ENCODE measurements at places on chromosomes 13 and 19.

- DNase-seq, result no peak
These were observed 4.3 kb upstream of the LRRC8E start for GRCh38 chr19:7883796-7884570.

DNA sequence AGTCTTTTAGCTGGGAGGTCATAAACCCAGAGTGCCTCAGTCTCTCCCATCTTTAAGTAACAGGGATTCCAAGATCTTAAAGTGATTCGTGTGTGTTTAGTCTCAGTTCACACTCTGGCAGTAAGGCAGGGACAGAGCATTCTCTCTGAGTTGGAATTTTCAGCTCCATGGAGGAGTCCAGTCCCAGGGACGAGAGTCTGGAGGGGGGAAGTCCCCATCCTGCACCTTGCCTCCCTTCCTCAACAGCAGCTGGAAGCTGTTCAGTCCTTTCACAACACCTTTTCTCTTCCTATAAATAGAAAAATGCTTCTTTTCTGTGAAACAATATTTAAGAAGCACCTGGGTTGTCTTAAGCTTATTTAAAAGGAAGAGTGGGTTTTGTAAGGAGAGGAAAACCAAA lies 82.0 kb downstream of the KLF5 start:
- no peak for DNase-seq

GRCh38 chr13:61756031-61756430 lies 340.4 kb upstream of the PCDH20 start:
- no peak for DNase-seq

DNA sequence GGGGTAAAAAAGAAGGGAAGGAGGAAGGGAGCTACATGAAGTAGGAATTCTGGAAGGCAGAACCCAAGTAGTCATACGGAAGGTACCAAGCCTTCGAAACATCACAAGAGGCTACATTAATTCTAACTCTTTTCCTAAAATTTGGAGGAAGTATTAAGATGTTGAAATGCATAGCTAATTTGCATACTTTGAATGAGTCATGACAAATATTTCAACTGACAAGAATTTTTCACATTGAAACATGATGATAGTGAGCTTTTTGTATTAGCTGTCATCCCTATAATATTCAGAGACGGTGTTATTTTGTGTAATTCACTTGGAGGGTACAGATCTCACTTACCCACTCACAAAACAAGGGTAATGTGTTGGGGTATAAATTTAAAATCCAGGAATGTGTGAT lies 9.1 kb upstream of the ACOD1 start:
- no peak for DNase-seq

DNA sequence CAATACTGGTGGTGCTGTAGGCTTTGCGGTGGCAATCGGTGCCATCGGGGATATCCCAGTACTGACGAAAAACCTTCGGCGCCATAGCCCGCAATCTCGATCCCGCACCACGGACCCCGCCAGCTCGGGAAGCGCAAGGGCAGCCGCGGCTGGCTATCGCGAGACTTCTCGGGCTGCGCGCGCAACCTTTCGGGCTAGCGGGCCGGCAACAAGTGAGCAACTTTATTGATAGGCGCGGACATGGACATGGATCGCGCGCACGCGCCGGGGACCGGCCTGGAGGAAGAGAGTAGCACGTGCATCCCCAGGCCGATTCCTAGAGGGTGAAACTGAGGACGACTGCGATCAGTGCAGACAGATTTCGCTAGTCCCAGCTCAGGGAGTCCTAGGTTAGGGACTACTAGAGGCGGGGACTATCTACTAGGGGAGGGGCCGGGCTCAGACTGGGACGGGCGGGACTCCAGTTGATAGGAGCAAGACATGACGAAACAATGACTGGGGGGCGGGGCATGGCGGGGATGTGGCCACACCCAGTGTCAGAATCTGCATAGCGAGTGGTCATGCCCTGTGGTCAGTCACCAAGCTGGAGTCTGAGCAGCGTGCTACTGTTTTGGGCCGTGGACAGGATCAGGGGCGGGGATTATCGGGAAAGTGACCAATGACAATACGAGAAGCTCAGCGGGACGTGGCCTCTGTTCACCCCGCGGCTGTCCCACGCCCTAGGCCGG lies at the start of gene NDUFA11:
NDUFA11 (minus strand) TSS at position 167 of the 728 bp plus-strand sequence; CDS start at position 85, 82 bp downstream.
- peak; percentile 96 for DNase-seq

DNA sequence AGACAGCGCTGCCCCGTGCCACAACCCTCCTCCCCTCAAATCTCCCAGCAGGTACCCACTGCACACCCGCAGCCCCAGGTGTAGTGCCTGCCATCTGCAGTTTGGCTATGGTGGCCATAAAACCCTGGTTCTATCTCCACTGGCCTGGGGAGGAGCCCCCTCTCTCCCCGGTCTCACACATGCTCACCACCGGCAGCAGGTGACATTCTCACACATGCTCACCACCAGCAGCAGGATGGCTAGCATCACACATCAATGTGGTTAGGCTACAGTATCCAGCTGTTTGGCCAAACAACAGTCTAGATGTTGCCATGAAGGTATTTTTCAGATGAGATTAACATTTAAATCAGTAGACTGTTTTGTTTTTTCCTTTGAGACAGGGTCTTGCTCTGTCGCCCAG lies 31.1 kb downstream of the ELL start:
- DNase-seq, result no peak

- no peak for DNase-seq
These were observed 930 bp upstream of the PDE4C start for GRCh38 chr19:18226956-18227780.

DNA sequence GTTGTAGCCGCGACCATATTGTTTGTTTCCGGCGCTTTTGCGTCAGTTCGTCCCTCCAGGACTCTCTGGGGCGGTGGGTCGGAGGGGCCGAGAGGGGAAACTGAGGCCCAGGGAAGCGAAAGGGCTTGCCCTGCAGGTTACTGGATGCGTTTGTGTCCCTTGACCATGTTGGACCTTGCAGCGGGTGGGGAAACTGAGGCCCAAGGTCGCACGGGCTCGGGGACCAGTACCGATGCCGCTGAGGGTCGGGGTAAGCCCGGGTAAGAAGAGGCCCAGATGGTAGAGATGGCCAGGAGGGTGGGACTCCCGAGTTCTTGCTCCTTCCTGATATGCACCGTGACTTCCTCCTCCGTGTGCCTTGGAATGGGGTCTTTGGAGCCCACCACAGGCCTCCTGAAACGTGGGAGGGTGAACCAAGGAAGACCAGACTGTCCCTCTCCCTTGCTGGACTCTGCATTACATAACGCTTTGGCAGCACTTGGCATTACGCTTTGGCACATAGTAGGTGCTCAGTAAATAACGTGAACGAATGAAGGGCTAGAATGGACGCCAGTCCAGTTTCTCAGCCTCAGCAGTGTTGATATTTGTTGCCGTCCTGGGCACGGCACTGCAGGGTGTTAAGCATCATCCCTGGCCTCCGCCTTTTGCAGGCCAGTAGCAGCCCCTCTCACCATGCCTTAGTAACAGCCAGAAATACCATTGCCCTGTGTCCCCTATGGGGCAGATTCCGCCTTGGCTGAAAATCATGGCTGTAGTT lies 743 bp downstream of the CHAF1A start:
- no peak for DNase-seq

DNA sequence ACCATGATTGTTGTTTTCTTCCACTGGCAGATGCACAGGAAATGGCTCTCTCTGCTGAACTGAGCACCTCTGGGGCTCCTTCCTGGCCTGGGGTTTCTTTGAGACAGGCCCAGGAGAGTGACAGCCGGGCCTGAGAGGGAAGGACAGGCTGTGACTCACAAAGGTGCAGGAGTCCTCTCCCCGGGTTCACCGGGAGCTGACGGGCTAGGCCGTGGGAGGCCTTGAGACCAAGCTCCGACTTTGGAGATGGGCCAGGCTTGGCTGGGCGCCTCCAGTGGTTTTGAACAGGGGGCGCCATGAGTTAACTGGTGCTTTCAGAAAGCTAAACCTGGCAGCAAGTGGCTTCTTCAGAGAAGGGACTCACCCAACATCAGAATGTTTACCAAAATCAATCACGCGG lies 143.4 kb downstream of the URI1 start:
- DNase-seq, result no peak

GRCh38 chr19:4744451-4745174 lies 21.0 kb upstream of the DPP9 start:
- no peak for DNase-seq

- DNase-seq, result no peak
These were observed 2719.4 kb downstream of the PCDH9 start for GRCh38 chr13:64510747-64511146.

DNA sequence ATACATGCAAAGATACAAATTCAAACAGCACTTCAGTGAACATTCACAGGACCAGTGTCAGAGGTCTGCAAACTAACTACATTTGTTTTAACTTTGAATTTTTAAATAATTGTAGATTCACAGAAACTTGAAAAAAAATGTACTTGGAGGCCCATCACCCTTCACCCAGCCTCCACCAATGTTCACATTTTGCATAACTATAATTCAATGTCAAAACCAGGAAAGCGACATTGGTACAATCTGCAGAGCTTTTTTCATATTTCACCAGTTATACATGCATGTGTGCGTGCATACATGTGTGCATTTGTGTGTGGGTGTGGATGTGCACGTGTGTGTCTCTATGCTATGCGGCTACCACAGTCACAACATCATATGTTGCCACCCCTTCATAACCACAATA lies 18.9 kb downstream of the CEACAM3 start:
- DNase-seq, result no peak

DNA sequence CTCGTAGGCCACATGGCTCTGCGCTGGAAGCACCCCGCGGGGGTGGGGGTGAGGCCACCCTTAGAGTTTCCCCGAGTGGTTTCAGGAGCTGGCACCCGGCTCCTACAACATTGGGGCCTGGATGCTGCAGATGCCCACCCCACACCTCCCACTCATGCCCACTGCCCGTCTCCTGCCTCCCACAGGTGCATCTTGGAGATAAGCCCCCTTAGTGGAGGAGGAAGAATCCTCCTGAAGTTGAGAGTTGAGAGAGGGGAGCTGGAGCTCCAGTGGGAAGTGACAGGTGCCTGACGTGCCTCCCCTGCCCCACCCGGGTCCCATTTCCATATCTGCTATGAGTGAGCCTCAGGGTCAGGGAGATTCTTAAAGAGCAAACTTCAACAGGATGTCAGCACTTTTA lies 341.3 kb downstream of the TEX29 start:
- DNase-seq, result no peak

DNA sequence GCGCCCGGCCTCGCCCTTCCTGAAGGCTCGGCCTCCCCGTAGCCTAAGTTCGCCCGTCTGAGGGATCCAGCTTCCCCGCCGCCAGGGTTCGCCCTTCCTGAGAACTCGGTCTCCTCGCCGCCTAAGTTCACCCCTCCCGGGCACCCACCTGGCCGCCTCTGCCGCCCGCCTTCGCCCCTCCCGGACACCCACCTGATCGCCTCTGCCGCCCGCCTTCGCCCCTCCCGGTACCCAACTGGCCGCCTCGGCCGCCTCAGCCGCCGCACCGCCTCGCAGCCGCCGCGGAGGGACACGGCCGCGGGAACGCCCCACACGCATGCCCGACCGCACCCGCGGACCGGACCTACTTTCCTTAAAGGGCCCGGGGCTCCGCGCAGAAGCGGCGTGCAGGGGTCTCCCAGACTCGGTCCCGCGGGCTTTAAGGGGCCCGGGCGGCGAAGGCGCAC lies at the start of gene MOB3A:
MOB3A (minus strand) TSS at position 293 of the 446 bp plus-strand sequence. CDS start 17,766 bp downstream, outside the sequence.
- DNase-seq, result peak; percentile 92

- no peak for DNase-seq
These were observed 9.2 kb upstream of the KANK3 start for GRCh38 chr19:8352134-8352827.

- no peak for DNase-seq
These were observed 39.8 kb upstream of the IGFL4 start for GRCh38 chr19:46080561-46080960.

GRCh38 chr13:110266431-110266809 lies 40.5 kb downstream of the COL4A1 start:
- DNase-seq, result no peak

GRCh38 chr19:36051236-36051635 lies 2.8 kb downstream of the THAP8 start:
- DNase-seq, result no peak

DNA sequence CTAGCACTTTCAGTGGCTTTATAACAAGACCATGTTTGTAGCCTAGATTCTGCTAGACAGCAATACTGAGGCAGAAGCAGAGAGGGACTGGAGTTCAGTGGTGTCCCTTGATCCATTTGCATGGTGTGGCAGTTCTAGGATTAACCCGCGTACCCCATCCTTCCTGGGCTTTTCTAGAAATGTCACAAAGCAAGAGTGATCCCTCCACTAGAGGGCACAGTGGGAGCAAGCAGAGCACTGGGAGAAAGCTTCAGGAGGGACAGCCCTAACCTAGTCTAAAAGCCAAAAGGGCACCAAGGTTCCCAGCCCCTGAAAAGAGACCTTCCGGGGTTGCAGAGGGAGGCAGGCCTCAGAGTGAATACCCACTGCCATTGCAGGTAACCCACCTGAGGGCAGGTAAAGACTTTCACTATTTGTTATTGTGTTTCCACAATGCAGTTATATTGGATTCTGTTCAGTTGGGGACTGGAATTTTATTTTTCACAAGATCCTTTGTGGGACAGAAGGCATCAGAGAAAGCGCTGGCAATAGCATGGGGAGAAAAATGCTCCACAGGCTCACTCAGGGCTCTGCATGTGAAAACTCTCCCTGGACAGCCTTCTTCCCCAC lies 170.6 kb downstream of the FLT1 start:
- no peak for DNase-seq

DNA sequence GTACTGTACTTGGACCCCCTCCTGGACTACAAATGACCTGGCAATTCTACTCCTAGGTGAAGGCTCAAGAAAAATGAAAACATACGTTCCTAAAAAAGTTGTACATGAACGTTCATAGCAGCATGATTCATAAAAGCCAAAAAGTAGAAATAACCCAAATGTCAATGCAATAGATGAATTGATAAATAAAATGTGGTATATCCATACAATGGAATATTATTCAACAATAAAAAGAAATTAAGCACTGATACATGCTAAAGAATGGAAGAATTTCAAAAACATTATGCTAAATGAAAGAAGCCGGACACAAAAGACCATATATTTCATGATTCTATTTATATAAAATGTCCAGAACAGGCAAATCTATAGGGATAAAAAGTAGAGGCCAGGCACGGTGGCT lies 9.5 kb downstream of the ZNF432 start:
- DNase-seq, result no peak

DNA sequence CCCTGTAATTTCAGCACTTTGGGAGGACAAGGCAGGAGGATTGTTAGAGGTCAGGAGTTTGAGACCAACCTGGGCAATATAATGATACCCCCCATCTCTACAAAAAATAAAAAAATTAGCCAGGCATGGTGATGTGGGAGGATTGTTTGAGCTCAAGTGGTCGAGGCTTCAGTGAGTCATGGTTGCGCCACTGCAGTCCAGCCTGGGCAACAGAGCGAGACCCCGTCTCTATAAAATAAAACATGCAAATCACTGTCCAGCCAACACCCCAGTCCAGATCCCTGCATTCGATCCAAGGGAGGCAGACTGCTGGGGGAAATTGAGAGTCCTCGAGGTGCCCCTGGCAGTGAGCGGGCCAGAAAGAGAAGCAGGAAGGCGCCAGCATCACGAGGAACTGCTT lies 7.0 kb downstream of the CYTH2 start:
- no peak for DNase-seq

DNA sequence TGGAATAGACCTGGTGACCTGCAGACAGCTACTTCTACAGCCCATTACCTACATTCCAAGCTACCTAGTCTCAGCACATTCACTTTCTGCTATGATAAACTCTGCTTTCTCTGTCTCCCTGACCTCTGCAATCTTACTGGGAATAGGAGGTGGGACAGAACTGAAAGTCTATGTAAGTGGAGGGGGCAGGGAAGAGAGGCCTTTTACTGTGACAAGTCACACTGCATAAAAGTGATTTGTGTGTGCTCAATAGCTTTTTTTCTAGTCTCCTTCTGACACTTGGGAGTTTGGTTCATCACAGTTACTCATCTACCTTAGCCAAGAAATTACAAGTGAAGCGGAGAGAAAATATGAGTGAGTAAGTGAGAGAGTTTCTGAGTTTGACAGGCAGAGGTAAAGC lies 322.4 kb downstream of the OLFM4 start:
- DNase-seq, result no peak

- DNase-seq, result no peak
These were observed 2.1 kb upstream of the CA11 start for GRCh38 chr19:48648134-48648533.
